Activated T-helper 1 cell treated with anti-CD3 and anti-CD28 coated beads, Interleukin-2, amount 50 U/mL, for 16 hours (primary cell): ENCODE measurements at places on chromosomes 4 and X.

GRCh38 chr4:165512424-165512823 is 133.6 kb downstream of the CPE start:
- no peak for DNase-seq

- no peak for DNase-seq
Observed at GRCh38 chr4:10454121-10454520, 3.1 kb downstream of the ZNF518B start.

- DNase-seq: no peak
Observed at GRCh38 chr4:146023334-146023967, 84.8 kb upstream of the ZNF827 start.

DNA sequence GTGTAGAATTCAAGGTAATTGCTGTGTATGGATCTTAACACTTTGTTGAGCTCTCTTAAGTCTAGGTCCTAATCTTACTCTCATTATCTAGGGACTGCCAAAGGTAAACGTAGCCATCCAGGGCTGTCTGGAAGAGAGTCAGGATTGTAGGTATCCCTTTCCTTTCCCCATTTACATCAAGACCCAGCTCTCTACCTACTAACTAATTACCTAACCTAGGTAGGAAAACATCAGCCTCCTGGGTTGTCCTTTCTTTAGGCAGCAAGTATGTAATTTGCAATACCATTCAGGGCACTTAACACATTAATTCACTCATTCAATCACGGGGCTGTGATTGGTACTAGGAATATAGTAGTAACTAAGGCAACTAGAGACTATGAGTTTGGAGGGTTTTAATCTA is 15.2 kb upstream of the CPEB2 start:
- no peak for DNase-seq

DNA sequence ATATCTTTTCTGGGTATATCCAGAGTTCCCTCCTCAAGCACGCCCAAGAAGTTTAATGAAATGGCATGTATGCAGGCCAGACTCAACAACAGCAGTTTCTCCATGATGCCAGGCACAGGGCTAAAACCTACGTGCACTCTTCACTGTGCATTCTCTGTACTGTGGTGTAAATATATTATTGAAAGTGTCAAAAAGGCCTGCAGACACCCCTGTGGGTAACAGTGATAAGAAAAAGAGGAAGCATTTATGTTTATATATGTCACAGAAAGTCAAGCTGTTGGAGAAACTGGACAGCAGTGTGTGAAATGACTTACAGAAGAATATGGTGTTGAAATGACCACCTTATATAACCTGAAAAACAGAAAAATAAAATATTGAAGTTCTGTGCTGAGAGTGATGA is 29.6 kb upstream of the DCAF8L1 start:
- no peak for DNase-seq

GRCh38 chrX:148728901-148729300 is 228.5 kb downstream of the AFF2 start:
- no peak for DNase-seq

- no peak for DNase-seq
Observed at GRCh38 chrX:13190051-13190450, 129.8 kb downstream of the ATXN3L start.

DNA sequence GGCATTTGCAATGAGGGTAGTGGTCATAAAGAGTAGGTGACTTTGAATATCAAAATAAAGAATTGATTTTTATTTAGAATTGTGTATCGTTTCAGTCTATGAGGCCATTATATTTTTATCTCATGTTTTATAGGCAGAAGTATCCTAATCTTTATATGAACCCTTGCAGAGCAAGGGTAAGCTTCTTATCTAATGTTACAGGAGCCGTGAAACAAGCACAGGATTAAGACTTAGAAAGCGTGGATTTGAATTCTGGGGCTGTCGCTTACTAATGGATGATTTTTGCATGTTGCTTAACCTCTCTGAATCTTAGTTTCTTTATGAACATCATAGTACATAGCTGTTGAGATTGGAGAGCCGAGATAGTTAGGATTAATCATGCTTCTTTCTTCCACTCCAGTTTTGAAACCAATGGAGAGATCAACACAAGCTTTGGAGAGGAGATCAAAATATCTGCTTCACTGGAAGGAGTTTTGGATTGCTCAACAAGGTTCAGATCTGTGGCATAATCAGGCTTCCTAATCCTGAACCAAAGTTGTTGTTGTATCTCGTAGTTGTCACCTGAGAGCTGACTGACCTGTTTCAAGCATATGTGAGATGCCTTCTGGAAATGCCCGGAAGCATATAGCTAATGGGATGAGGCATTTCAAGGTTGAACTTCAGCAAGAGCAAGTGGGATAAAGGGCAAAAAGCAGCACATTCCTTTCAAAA is 166.9 kb upstream of the GK2 start:
- no peak for DNase-seq

GRCh38 chr4:150743564-150744342 is 161.8 kb downstream of the MAB21L2 start:
- no peak for DNase-seq

DNA sequence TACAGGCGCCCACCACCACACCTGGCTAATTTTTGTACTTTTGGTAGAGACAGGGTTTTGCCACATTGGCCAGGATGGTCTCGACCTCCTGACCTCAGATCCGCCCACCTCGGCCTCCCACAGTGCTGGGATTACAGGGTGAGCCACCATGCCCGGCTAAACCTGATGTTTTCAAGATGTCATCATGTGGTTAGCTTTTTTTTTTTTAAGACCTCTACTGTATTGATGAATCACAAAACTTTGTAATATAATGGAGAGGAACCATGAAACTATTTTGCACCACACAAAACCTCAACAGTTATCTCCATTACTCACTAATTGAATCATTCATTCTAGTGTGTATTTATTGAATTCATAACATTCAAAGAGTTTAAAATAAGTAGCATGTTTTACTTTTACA is 94.7 kb upstream of the NEIL3 start:
- DNase-seq: no peak

DNA sequence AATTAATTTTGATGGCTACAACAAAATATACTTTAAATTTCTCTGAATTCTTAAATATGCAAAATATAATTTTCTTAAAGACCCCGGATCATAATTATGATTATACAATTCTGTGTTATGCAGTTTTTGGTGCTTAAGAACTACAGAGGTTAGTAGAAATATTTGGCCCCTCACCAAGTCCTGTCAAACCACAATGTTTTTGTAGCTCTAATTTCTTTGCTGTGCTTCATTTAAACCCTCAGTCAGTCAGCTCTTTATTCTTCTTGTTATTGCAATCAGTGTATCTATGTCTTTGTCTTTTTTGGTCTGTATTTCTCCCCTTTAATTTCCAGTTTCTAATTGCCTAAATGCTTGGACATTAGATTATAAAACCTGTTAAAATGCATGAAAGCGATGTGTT is 186.1 kb downstream of the CAMK2D start:
- DNase-seq: no peak

GRCh38 chr4:184193556-184194525 is 23.8 kb downstream of the ENPP6 start:
- no peak for DNase-seq

- DNase-seq: no peak
Observed at GRCh38 chr4:126172126-126172525, 857.4 kb downstream of the FAT4 start.

DNA sequence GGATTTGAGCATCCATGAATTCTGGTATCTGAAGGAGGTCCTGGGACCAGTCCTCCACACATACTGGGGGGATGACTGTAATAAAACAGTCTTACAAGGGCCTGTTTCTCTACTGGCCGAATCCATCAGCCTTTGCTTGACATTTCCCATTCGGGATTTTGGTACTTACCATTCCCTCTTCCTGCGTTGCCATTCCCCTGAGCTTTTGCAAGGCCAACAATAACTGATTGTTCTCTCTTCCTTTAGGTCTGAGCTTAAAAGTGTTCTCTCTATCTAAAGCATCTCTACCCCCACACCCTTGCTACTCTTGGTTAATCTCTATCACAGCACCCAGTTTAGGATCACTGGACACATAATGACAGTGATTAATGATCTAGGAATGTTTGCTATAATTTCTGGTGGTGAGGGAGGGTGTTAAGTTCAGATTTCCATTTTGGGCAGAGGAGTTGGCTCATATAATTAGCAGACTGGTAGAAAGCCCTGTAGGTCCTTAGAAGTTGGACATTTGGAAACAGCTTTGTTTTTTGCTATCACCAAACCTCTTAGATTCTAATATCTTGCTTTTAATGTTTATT is 29.4 kb downstream of the TMA16 start:
- DNase-seq: no peak

GRCh38 chrX:3262901-3263300 is 83.6 kb downstream of the MXRA5 start:
- DNase-seq: no peak

- DNase-seq: no peak
Observed at GRCh38 chr4:169200361-169201030, 70.3 kb downstream of the SH3RF1 start.

DNA sequence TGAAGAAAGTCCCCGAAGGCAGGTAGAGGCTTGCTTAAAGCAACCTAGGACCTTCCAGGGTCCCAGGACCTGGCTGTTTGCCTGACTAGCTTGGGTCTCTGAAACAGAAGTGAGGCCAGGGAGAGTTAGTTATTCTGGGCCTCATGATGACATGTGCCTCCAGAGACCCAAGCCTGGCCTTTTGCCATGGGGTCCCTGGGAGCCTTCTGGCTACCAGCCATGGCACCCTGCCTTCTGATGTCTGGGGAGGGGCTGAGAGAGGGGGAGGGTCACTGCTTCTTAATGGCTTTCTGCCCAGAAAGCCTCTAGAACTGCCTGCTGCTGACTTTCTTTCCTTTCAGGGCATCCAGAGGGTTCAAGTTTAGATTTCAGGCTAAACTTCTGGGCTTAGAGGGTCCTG is 1.0 kb upstream of the STARD8 start:
- no peak for DNase-seq

DNA sequence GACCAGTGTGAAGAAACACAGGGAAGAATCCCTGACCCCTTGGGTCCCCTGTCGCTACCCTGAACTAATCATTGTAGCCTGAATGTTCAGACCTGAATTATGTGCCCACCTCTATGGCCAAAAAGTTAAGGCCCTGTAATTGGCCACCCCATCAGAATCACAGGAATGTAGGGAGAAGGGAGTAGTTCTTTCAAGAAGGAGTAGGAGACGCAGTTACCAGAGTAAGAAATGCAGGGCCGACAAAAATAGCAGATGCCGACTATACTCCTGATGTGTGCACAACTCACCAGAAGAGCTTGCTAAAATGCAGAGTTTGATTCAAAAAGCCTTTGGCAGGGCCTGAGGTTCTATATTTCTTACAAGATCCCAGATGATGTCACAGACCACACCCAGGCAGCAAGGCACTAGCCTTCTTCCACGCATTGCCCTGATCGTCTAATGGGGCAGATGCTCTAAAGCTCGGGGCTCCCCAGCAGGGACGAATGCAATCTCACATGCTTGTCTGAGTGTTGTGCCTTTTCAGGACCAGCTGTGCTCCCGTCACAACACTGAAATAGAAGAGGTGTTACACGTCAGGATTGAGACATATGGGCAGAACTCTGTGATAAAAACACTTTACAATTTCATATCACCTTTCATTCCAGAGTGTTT is 161.0 kb upstream of the FAM241A start:
- no peak for DNase-seq

DNA sequence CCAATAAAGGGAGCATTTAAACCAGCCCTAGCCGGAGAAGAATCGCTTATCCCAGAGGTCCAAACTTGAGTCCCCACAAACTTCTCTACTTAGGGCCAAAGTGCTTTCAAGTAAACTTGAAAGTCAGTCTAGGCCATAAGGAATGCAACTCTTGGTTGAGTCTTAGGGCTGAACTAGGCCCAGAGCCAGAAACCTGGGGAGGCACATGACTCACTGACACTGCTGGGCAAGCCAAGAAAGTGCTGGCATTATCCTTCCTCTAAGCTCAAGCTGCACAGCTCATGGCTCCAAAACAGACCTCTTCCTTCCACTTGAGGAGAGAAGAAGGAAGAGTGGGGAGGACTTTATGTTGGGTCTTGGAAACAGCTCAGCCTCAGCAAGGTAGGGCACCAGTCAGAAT is 1257.3 kb upstream of the DIAPH2 start:
- DNase-seq: no peak

GRCh38 chr4:147524601-147525000 is 43.7 kb downstream of the EDNRA start:
- no peak for DNase-seq

DNA sequence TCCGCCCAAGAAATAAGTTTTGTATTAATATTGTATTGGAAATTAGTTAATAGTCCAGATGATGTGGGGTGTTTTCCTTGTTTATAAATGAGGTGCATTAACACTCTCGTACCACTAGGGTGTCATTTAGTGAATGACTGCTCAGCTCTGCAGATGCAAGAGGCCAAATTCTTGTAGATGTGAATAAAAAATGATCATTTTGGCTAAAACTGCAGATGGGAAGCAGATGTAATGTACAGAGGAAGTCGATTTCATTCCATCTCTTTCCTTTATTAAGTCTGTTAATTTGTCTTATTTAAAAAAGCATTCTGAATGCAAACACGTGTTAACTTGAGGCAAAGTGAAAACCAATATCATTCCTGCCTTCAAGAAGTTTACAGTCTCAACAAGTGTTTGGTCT is 108.1 kb downstream of the DHX15 start:
- no peak for DNase-seq

DNA sequence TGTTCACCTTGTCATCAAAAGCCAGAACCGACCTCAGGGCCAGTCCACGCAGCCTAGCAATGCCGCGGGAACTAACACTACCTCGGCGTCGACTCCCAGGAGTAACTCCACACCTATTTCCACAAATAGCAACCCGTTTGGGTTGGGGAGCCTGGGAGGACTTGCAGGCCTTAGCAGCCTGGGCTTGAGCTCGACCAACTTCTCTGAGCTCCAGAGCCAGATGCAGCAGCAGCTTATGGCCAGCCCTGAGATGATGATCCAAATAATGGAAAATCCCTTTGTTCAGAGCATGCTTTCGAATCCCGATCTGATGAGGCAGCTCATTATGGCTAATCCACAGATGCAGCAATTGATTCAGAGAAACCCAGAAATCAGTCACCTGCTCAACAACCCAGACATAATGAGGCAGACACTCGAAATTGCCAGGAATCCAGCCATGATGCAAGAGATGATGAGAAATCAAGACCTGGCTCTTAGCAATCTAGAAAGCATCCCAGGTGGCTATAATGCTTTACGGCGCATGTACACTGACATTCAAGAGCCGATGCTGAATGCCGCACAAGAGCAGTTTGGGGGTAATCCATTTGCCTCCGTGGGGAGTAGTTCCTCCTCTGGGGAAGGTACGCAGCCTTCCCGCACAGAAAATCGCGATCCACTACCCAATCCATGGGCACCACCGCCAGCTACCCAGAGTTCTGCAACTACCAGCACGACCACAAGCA is 898 bp downstream of the UBQLN2 start:
- DNase-seq: no peak

- DNase-seq: no peak
Observed at GRCh38 chrX:15269120-15269519, 763 bp downstream of the ASB9 start.
